ENCODE measurements at places on chromosomes 3 and 15.

DNA sequence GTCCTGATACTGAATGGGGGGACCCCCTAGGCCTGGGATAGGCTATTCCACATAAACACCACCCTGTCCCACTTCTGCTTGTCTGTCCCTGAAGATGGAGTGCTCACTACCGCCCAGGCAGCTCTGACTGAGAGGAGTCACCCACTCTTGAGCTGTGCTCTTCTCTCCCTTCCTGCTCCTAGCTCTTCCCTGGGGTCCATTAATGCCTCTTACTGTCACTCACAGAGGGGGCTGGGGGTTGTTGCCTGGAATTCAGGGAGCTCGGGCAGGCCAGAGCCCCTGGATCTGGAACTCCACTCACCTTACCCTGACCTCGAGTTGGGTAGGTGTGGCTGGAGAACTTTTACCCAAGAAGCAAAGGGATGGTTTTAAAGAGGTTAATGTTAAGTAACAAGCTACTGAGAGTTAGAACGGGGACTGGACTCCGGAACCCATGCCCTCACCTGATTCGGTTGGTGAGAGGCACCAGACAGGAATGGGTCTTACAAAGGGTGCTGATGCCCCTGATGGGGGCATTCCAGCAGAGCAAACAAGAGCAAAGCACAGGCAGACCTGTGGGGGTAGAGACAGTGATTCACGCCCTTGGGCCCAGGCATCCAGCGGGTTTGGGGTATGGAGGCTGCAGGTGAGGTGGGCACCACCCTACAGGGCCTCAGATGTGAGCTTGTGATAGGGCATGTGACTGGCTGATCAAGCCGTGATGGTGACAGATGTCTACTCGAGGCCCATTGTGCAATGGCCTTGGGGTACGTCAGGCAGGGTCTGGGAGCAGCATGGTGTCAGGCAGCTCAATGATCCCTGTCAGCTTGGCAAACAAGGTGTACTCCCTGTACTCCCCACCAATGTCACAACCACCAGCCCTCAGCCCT is 5.4 kb downstream of the NBEAL2 start:
- DNase-seq = no peak

DNA sequence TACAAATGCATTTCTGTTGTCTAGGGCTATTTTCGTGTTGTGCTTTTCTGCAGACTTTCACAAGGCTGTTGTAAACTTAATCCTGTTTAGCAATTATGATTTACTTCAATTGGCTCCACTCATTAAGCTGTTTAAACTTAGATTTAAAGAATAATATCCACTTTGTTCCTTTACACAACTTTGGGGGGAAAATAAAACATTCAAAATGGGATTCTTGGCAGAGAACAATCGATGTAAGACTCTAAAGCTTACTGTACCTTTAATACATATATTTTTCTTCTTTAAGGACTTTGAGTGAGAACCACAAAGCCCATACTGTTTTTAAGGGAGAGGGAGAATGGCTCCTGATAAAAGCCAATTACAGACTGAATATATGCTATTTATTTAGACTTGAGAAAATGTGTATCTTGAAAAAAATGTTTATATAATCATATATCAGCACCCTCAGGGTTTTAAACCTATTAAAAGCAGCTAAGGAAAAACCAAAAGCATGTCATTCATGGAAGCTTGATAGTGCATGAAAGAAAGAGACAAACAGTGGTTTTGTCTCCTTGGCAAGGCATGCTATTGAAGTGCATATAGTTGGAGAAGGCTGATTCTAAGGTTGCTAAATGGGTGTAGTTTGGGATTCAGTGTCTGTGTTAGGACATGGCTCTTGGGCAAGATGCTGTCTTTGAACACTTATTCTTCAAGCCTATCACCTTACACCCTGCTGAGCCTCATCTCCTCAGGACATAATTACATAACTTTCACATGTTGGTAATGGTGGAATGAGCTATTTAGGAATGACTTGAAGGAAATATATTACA is 293.4 kb upstream of the TBC1D5 start:
- DNase-seq = no peak

DNA sequence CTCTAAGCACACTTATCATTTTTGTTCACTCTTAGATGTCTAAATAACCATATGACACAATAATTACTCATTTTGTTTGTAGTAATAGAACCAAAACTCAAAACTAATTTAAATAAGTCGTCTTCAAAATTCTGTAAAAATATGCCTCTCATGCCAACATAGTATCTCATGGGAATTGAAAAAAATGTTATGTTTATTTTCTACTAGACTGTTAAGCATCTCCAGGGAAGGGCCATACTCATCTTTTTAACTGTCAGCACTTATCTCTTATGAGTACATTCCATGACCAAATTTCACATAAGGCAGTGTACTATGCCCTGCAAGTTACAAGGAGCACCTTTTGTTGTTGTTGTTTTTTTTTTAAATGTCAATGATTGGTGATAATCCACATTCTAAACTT is 18.3 kb upstream of the USF3 start:
- no peak for DNase-seq

GRCh38 chr3:88101142-88101541 is 42.1 kb downstream of the ZNF654 start:
- no peak for DNase-seq

GRCh38 chr3:61684386-61684785 is 123.0 kb downstream of the PTPRG start:
- no peak for DNase-seq

DNA sequence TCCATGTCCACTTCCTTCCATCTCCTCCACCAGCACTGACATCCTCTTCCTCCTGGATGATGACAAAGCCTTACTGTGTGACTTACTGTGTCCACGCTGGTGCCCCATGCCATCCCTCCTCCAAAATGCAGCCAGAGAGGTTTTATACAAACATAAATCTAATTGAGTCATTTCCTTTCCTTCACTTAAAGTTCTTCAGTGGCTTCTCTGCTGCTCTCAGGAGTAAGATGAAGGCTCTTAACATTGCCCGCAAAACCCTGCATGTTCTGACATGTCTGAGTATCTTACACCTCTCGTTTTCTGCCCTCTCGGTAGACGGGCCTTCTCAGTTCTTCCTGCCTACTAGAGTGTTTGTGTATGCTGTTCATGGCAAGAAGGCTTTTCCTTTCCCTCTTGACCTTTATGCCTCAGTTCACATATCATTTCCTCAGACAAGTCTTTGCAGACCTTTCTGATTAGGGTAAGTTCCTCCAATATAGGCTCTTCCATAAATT is 175.5 kb downstream of the CFAP20DC start:
- no peak for DNase-seq

DNA sequence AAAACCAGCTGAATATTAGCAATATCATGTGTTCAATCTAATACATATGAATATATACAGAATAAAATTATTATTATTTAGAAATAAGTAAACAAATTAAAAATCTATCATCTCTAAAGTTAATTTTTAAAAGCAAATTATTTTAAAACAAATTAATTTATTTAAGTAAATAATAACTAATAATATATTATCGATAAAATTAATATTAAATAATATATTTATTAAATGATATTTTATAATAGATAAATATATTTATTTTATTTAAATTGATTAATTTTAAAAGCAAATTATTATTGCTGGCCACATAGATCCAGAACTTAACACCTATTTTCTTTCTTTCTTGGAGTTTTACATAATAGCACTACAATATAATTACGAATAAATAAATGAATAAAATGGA is 22.2 kb downstream of the RTP3 start:
- no peak for DNase-seq

GRCh38 chr15:75202251-75203016 is 752 bp downstream of the C15orf39 start:
- DNase-seq = no peak

DNA sequence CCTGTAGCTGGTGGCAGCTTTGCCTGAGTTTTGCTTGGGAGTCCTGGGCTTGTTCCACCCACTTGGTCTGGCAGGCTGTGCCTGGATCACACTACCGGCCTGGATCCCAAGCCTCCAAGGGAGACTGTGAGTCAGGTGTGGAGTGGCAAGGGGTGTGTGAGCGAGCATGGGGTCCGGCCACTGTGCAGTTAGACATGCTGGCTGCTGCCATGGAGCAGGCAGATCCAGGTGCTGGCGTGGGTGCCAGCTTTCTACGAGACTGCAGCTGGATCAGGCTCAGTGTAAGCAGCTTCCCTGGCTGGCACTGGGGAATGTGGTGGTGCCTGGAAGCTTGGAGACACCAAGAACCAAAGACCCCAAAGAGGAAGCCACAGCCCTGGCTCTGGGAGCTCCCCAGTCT is 102.0 kb upstream of the BNIP2 start:
- no peak for DNase-seq

DNA sequence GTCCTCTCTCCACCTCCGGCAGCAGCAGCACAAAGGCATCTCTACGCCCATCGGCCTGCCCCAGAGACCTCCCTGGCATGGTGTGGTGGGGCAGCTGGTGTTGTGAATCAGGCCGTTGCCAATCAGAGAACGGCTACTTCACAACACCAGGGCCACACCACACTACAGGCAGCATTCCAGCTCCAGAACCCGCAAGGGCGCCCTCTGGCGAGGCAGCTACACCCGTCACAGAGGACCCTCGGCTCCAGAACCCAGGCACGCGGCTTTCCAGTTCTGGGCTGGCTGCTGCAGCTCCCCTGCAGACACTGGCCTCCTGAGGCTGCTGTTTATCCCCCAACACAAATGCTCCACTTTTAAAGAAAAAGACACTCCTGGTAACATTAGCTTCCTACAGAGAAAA is 127.5 kb upstream of the TOPAZ1 start:
- no peak for DNase-seq

DNA sequence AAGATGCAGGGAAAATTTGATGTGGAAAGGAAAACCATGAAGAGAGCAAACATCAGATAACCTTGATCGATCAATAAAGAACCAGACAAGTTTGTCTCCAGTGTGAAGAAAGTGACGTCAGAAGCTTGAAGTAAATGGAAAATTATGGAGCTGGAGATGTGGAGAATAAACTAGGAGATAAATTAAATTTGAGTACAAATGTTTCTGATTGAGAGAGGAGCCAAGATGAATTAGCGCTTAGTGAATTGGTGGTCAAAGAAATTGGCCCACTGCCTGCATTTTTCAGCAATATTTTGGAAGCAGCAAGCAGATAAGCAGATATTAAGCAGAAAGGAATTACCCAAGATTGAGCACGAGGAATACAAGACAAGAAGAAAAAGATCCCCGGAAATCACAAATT is 567.3 kb upstream of the ZNF385D start:
- no peak for DNase-seq

GRCh38 chr3:95154766-95155165 is 1091.9 kb downstream of the NSUN3 start:
- DNase-seq = no peak

DNA sequence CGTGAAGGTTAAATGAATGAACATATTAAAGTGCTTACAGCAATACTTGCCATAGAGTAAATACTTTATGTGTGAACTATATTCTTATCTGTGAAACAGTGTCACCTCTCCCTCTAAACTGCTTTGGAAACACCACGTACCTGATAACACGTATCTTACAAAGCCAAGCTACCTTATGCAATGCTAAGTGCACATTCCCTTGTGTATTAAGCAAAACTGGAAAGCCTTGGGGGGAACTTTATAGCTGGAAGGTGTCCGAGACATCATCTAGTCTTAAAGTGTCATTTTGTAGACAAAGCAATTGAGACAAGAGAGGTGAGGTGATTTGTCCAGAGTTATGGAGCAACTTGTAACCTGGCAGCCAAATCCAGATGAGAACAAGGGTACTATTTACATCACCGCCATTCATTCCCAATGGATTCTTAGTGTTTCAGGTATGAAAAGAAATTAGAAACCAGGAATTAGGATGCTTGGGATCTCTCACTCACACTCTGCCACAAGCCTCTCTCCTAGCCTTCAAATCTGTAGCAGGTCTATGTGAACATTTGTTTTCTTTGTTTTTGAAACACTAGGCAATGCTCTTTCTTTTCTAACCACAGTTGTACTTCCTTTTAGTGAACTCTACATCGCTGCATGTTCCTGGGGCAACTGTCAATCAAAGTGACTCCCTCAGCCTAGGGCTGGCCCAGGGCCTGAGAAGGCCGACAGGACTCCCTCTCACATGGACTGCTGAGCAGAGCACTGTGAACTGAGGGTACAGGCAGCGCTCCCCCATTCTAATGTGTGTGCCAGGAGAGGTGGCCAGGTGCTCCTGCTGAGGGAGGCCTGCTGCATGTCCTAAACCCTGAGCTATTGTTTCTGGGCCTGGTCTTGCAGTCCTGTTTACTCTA is 13.9 kb upstream of the MGLL start:
- DNase-seq = no peak

DNA sequence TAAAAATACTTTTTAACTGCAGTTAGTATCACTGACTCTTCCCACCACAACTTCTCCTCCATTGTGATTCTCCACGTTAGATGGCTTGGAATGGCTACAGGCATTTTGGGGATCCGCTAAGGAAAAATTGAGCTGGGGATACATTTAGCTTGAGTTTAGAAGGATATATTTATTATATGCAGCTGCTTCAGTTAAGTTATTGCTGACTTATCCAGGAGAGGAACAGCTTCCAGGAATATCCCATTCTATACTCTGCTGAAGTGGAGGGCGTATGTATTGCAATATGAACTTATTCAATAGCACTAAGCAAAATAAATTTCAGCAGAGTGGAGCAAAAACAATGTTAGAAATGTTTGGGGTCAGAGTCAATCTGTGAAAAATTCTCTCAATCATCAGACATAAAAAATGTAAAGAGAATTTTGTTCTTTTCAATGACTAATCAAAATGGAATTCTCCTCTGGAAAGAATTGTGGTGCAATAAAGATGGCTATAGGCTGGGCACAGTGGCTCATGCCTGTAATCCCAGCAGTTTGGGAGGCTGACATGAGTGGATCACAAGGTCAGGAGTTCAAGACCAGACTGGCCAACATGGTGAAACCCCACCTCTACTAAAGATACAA is 84.7 kb downstream of the NCEH1 start:
- DNase-seq = no peak

DNA sequence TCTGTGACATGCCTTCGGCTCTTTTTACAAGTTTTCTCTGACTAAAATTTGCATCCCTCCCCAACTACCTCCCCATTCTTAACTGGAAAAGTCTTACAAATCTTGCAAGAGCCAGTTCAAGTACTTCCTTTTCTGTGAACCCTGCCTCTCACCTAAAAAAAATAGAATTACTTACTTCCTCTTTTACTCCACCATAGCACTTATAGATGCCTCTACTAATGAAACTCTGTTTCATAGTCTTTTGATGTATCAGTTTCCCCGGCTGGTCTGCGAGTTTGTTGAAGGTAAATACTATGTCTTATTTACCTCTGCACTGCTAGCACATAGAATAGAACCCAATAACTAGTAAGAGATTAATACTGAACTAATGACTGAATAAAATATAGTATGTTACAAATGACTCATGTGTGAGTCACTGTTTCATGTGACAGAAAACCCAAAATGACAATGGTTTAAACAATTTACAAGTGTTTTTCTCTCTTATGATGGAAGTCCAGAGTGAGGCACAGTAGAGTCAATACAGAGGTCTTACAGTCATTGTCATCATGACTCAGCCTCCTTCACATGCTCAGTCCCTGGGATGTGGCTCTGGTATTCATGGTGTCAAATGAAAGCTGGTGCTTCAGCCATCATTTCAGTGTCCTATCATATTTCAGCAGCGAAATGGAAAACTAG is 393.5 kb downstream of the RSL24D1 start:
- DNase-seq = no peak

DNA sequence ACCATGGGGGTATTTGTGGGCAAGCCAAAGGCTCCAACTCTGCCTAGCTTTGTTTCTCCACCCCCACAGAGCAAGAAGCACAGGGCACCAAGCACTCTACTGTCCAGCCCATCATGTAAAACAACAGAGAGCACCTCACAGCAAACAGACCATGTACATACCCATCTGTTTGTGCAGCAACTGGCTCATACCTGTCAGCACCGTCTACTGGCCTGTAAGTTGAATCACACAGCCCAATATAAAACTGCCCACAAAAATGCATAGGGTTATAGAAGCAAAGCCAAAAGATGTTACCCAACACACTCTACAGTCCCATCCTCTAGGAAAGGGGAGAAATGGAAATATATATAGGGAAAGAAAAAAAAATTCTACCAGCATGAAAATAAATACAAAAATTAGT is 139.7 kb upstream of the CPNE4 start:
- DNase-seq = no peak

Data from cortex of kidney (tissue), 1 donor.